ENCODE measurements at places on chromosomes 5 and 9. TPM values are rescaled to one million over a fixed set of nuclear protein-coding genes. Genes with fewer than 3 reads are reported as not detected.

GRCh38 chr9:12723409-12724028 lies 30.3 kb downstream of the TYRP1 start:
- H3K36me3 ChIP-seq: no peaks in the 10 kb centered on the region
- no peak for DNase-seq
- no peak overlapping the region for H3K27ac ChIP-seq
- no peaks in the 10 kb centered on the region for H3K4me1 ChIP-seq
- no peak overlapping the region for H3K4me3 ChIP-seq
- H3K27me3 ChIP-seq: no peaks in the 10 kb centered on the region

DNA sequence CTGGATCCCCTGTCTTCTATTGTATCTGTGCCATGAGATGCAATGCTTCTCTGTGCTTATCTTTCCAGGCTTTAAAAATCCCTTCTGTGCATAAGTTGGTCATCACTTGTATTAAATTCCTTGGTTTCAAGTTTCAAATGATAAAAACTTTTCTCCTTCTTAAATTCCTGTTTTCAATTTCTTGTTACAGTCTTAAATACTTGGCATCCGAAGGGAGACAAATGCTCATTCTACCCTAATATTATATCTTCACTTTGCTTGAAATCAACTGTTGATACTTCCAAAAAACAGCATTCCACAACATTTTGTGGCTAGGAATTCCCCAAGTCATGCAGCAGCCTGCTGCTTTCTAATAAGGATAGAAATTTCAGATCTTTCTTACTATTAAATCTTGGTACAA lies 413.2 kb upstream of the ACTBL2 start:
- H3K4me1 ChIP-seq: no peaks in the 10 kb centered on the region
- no peak for DNase-seq
- no peaks in the 10 kb centered on the region for H3K27me3 ChIP-seq
- H3K27ac ChIP-seq: no peak overlapping the region

DNA sequence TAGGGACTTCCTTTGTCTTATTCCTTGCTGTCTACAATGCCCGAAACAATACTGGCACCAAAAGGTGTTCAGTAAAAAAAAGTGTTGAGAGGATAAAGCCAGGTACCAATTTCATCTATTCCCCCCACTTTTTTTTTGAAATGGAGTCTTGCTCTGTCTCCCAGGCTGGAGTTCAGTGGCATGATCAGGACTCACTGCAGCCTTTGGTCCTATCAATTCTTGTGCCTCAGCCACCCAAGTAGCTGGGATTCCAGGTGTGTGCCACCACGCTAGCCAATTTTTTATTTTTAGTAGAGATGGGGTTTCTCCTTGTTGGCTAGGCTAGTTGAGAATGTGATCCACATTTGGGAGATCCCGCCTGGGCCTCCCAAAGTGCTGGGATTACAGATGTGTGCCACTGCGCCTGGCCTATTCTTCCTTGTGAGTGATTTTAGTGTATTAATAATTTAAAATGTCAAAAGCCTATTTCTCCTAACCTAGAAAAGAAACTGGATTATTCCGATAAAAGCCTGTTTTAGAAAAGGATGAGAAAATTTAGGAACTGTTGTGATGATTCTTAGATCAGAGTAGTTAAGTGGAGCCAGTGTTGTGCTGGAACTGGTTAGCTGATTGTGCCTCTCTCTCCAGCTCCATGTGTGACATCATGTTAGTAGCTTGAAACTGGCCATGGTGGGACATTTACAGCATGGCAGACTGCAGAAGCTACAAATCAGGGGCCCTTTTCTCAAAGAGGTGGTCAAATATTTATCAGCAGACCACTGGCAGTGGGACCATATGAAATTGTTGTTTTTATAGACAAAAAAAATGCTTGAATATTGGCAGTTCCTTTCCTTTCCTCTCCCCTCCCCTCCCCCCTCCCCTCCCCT lies 14.3 kb downstream of the CDC42SE2 start:
- H3K27ac ChIP-seq: peak overlapping the region; percentile 33
- peaks cover 73% of the 10 kb centered on the region for H3K4me1 ChIP-seq
- H3K36me3 ChIP-seq: no peaks in the 10 kb centered on the region

The LCN9 gene
- not detected for total RNA-seq

- H3K27me3 ChIP-seq: no peaks in the 10 kb centered on the region
- H3K4me3 ChIP-seq: no peak overlapping the region
- peaks cover 36% of the 10 kb centered on the region for H3K4me1 ChIP-seq
- peaks cover 18% of the 10 kb centered on the region for H3K36me3 ChIP-seq
- no peak for DNase-seq
- H3K27ac ChIP-seq: no peak overlapping the region
Measured at GRCh38 chr9:95021166-95021886, 294.8 kb downstream of the AOPEP start.

DNA sequence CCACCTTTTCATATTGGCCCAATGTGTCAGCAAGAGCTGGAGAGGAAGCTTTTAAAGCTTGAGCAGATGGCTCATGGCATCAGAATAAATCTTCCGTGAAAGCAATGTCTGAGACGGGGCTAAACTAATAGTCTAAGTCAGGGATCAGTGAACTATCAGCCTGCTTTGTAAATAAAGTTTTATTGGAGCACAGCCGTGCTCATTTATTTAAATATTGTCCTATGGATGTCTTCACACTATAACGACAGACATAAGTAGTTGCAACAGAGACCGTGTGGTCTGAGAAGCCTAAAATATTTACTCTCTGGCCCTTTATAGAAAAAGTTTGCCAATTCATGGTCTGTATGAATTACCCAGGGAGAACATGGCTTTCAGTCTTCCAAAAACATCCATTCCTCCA lies 85.6 kb upstream of the SLC44A1 start:
- no peaks in the 10 kb centered on the region for H3K36me3 ChIP-seq
- no peaks in the 10 kb centered on the region for H3K27me3 ChIP-seq

- H3K27ac ChIP-seq: no peak overlapping the region
- H3K36me3 ChIP-seq: no peaks in the 10 kb centered on the region
- no peak for DNase-seq
- no peak overlapping the region for H3K4me3 ChIP-seq
Measured at GRCh38 chr5:72673623-72674022, 142.8 kb upstream of the TNPO1 start.
